ENCODE measurements at places on chromosomes 5 and 9.

DNA sequence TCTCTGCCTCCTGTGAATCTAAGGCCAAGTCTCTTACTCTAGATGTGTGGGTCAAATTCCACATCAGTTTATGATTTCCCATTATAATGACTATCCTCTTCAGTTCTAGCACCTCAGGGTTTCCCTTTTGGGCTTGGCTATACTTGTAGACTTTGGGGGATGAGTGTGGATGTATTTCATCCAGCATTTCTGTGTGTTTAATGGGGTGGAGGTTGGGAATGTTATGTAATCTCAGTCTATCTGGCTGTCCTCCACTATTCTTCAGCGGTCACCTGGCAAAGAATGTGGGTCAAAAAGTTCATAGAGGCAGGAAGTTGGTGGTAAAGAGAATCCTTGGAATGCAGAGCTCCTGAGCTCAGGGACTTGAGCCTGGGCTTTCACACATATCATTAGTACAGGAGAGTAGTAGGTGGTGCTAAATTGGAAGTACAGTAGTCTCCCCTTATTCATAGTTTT, 64.9 kb downstream of the CFAP95 start:
- DNase-seq = no peak

DNA sequence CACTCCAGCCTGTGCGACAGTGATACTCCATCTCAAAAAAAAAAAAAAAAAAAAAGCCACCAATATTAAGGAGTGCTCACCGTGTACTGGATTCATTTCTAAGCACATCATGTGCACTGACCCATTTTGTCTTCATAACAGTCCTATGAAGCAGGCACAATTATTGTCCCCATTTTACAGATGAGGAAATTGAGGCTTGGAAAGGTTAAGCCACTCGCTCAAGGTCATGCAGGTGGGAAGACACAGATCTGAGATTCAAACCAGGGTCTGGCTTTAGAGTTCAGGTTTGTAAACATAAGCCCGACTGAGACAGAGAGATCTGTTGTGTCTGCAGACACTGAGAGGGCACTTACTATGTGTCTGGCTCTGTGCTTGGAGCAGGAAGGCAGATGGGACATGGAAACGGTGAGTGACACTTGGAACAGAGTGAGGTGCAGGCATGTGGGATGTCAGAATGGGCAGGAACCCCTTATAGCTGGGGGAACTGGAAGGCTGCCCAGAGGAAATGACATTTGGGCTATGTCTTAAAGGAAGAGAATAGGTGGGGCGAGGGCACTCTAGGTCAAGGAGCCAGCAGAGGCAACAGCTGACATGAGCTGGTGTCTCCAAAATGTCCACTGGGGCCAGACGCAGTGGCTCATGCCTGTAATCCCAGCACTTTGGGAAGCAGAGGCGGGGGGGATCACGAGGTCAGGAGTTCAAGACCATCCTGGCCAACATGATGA, 69.9 kb downstream of the STK10 start:
- no peak for DNase-seq

DNA sequence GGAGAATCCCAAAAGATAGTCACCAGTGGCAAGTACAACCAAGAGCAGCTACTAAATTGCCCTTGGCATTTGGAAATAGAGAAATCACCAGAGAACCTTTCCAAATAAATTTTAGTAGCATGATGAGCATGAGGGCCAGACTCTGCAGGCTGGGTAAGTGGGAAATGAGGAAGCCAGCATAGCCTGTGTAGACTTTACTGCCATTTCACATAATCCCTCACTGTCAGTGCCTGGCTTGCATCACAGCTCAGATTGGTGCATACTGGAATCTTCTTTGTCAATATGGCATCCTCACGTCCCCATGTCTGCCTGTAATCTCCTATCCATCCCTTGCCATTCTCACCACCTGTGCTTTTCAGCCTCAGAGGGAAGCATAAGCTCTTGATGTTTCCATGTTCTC, 14.5 kb downstream of the GRAMD2B start:
- no peak for DNase-seq

- DNase-seq = no peak
These were observed 222.4 kb upstream of the TNC start for GRCh38 chr9:115340314-115340713.

- DNase-seq = no peak
These were observed 77.8 kb downstream of the FSTL4 start for GRCh38 chr5:133534566-133534965.

DNA sequence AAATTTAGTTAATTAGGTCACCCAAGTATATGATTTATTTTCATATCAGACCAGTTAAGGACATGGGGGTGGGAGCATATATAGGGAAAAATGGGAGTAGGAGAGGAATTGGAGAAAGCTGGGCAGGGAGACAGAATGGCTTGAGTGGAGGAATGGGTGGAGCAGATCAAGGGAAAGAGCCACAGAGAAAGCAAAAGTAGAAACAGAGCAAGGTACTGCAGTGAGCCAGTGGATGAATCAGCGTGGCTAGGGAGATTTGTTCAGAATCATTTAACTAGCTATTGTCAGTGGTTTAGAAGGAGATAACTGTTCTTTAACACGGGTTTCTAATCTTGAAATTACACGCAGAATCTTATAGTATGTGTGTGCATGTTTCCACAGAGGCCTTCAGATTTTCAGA, 37.4 kb downstream of the SNX24 start:
- DNase-seq = no peak

DNA sequence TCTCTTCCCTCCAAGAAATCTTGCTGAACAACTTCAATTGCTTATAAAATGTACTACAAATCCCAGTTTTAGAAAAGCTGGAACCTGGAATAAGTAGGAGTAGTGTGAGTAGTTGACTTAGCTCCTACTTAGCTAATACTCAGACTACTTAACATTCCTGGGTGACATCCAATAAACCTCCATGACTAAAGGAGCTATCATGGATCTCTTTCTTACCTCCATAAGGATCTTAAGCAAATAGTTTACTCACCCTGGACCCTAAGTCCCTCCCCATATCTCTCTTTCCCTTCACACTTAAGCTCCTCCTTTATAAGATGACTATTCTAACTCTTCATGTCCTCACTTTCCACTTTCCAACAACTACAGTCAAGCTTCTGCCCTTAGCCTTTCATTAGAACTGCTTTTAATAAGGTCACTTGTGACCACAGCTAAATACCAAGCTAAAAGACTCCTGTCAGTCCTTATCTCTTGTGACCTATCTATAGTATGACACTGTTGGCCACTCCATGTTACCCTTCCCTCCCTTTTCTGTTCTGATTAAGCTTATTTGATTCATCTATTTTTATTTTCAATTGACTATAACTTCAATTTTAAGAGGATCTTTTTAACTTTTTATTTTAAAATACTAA, 194.9 kb downstream of the RFX3 start:
- no peak for DNase-seq

DNA sequence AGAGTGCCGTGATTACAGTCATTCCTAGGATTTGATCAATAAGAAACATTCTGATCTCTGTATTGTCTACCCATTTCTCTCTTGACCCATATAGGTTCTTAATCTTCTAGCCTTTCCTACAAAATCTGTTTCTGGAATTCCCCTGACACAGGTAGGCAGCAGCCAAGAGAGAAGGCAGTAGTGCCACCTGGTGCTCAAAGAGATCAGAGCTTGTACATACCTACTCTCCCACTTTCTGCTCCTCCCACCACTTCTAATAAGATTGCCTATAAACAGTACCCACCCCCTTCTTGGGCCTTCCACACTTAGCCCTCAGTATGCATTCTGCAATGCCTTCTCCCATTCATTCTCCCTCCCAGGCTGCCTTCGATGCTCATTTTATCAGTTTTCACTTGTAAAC, 117.4 kb upstream of the RORB start:
- DNase-seq = no peak

DNA sequence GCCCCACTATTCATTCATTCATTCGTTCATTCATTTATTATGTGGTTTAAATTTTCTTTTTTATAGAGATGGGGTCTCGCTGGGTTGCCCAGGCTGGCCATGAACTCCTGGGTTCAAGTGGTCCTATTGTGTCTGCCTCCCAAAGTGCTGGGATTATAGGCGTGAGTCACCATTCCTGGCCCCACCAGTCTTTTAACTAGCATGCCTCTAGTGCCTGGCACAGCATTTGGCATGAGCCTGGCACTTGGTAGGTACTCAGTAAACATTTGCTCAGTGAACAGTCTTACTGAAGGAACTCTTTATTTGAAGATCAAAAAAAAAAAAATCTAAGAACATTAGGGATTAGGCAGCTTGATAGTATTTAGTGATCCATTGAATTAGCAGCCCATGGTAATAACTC, 98.1 kb downstream of the KDM4C start:
- DNase-seq = no peak

DNA sequence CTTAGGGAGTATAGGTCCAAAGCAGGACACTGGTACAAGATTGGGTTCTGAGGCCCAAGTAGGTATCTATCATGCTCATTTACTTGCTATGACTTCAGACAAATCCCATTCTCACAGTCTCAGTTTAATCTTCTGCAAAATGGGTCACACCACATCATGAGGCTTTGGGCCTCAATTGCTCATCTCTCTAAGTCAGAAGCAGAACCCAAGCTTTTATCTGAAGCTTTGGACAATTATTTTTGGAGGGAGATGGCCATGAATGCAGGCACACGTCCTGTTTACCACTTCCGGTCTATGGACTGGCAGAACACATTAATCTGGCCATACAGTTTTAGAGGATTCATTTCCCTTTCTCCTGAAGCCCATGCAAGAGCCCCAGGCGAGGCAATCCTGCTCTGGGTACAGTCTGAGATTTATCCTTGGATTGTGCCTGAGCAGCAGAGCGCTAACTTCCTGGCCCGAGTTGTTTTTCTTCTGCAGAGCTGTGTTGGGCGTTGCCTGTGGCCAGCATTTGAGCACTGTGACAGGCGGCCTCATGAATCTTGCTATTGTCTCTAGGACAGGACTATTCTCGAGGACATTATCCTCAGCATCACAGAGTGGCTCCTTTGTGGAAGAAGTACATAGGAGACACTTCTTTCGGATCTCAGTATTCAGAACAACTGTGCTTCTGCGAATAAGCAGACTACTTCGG, 16.1 kb downstream of the SLC22A4 start:
- no peak for DNase-seq

GRCh38 chr5:65198456-65199120, 283.1 kb downstream of the ADAMTS6 start:
- DNase-seq = no peak

- no peak for DNase-seq
These were observed 21.4 kb downstream of the WDR70 start for GRCh38 chr5:37400501-37400900.

- DNase-seq = no peak
These were observed 87.9 kb upstream of the FAM169A start for GRCh38 chr5:74953937-74954720.

All from stimulated activated CD8-positive, alpha-beta memory T cell treated with anti-CD3 and anti-CD28 coated beads, Interleukin-7, amount 100 ng/mL, for 4 hours (primary cell).